Mucosa of descending colon (tissue), 3 donors: ENCODE measurements at places on chromosomes 4 and X. TPM values are rescaled to one million over a fixed set of nuclear protein-coding genes. Genes with fewer than 3 reads are reported as not detected.
A peak's percentile ranks its signal among the peaks of the same experiment; 100 is the strongest.

The C4orf51 gene
- total RNA-seq: not detected

The RAB40AL gene
- total RNA-seq: 1.4 TPM

The IQCM gene
- 5.2 TPM for total RNA-seq

The PRRG3 gene
- total RNA-seq: 0.22 TPM

The ASMT gene
- total RNA-seq: not detected

The FAAH2 gene
- total RNA-seq: 4.7 TPM

GRCh38 chr4:36467670-36468069 lies 186.3 kb downstream of the DTHD1 start:
- DNase-seq: no peak

- no peak for DNase-seq
Observed at GRCh38 chr4:3177905-3178304, 71.1 kb upstream of the MSANTD1 start.

DNA sequence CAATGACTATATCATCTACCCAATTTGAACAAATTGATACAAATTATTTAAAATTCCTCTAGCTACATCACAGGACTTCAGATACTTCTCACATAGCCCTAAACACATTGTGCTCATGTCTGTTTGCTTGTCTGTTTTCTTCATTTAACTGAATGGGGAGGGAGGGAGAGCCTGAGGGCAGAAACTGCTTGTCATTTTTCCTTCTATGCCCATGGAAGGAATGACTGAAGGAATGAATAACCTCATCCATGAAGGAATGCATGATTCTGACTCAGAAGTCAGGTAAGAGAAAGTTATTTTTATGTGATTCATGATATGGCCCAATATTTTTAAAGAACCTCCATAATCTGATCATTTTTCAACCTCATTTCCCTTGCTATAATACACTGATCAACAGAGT lies 418.0 kb upstream of the PITX2 start:
- no peak for DNase-seq

GRCh38 chrX:100928660-100929613 lies at the start of gene XKRX:
TSS of gene XKRX (minus strand) at chrX:100928917. CDS start at chrX:100928304, 613 bp downstream.
- DNase-seq: peak; percentile 75

GRCh38 chr4:152679414-152680281 lies at the start of gene TMEM154:
TSS of gene TMEM154 (minus strand) at chr4:152679997. CDS start at chr4:152679933, 64 bp downstream.
- DNase-seq: peak; percentile 82

DNA sequence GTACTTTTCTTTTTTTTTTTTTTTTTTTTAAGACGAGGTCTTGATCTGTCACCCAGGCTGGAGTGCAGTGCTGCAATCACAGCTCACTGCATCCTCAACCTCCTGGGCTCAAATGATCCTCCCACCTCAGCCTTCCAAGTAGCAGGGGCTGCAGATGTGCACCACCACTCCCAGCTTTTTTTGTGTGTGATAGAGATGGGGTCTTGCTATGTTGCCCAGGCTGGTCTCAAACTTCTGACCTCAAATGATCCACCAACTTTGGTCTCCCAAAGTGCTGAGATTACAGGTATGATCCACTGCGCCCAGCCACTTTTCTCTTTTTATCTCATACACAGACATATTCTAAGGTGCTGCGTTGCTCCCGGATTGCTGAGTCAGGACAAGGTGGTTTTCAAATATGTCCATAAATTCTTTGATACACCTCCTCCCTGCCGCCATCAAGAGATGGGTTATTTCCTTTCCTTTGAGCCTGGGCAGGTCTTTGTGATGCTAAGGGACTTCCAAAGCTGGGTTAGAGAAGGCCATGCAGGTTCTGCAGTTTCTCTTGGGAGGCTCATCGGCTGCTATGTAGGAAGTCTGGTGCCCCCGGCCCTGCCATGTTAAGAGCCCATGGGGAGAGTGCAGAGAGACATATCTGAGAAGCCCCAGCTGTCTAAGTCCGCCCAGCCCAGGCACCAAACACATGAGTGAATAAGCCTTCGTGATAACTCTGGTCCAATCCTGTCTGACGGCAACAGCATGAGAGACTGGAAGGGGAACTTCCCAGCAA lies 8.4 kb upstream of the PLA2G12A start:
- DNase-seq: no peak

DNA sequence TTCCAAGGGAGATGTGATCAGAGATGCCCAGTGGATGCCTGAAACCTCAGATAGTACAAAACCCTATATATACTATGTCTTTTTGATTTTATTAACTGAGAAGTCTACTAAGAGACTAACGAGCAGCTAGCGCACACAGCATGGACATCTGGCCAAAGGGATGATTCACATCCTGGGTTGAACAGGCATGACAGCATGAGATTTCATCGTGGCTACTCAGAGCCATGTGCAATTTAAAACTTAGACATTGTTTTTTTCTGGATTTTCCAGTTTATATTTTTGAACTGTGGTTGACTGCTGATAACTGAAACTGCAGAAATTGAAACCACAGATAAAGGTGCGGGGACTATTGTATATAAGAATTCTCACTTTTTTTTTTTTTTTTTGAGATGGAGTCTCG lies 2252.9 kb upstream of the AGA start:
- DNase-seq: no peak

DNA sequence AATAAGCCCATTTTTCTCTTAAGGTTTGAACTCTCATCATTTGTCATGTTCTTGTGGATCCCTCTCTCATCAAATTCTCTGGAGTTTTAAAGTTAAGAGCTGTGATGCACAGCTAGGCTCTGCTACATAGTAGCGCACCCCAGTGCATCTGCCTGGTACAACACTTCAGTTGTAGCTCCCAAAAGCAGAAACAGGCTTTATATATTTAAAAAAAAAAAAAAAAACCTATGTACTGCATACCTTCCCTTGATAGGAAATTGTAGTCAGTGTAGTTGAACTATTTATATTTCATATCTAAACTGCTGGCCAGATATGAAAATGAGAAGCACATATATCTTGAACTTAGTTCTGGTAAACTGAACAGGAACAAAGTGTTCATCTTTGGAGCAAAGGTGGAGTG lies 131.4 kb downstream of the KLHL13 start:
- peak; percentile 44 for DNase-seq

GRCh38 chr4:37757761-37758160 lies 68.7 kb upstream of the PGM2 start:
- DNase-seq: no peak

DNA sequence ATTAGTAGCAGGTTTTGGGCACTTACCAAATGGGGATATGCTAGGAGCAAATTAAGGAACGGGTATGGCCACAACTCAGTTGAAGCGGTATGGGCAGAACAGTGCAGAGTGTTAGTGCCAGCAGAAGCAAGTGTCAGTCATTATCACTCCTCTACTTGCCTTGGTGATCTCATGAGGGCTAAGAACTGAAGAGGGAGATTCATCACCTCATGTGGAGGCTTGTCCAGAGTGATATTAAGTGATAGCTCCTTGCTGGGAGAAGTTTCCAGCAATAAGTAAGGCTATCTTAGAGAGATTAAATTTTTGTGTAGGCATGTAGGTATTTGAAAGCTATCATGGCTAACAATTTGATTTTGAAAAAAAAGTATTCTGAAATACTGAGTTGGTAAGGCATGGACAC lies 615.4 kb upstream of the SMIM31 start:
- no peak for DNase-seq

DNA sequence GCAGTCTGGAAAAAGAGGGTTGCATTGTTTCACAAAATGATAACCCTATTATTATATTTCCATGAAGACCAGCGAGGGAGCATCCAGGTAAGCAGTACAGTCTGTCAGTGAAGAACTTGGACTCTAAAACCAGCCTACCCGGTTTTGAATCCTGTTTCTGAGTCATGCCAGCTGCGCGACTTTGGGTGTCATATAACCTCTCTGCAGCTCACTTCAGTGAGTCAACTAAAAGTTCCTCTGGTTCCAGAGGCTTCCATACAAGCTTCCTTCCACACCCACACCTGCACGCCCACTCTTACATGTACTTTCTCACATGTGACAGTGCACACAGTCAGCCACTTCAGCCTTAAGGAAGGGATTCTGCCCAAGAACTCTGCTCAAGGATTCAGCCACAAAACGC lies 49.8 kb upstream of the PRPS2 start:
- DNase-seq: no peak

DNA sequence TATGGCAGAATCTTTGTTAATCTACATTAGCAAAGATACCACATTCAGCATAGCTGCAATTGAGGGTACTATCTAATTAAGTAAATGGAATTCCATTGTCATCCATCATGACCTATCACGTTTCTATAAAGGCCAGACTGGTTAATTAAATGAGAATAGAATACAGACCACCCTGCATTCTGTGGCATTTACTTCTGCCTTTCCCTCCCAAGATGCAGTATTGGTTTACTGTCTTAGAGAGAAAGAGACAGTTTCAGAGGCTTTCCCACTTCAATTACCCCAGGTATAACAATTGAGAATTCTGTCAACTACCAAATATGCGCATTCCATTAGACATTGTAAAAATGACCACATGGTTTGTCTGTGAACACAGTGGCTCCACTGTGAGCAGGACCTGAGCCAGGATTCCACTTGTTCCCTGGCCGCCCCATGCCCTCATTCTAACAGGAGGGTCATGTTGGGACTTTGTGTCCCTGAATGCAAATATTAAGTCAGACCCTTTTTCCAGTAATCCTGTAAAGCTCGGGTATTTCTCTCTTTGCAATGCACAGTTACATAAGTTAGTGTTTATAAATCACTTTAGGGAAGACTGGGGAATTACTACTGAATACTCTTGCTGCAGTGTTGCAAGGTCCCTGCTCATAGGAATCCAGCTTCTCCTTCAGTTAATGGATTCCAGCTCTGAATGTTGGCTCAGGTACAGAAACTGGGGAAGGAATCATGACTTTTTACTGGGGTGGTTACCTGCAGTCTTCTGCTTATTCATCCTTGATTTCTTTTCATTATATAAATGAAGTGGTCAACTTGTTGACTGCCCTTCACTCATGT lies 261.0 kb downstream of the PDGFC start:
- DNase-seq: no peak

- DNase-seq: no peak
Observed at GRCh38 chr4:55011761-55012160, 113.6 kb downstream of the KDR start.
